ENCODE measurements at places on chromosomes 12 and 14. TPM values are rescaled to one million over a fixed set of nuclear protein-coding genes. Genes with fewer than 3 reads are reported as not detected.

Gene NFATC4
- 56.6 TPM for total RNA-seq

Gene ADGRD1
- 16.4 TPM for total RNA-seq

Gene OVCH1
- 0.10 TPM for total RNA-seq

Gene BCL2L2
- total RNA-seq: 24.1 TPM

Gene DPF3
- total RNA-seq: 20.6 TPM

Gene PDZRN4
- total RNA-seq: 2.7 TPM

Gene FGF6
- total RNA-seq: 50.7 TPM

Gene ACOT4
- total RNA-seq: not detected

Gene CEBPE
- total RNA-seq: not detected

Gene KRT72
- 0.21 TPM for total RNA-seq

Gene PMCH
- not detected for total RNA-seq

Gene BMP4
- 15.3 TPM for total RNA-seq

Gene KRT8
- 42.0 TPM for total RNA-seq
